ENCODE measurements at places on chromosomes 12 and 14.

DNA sequence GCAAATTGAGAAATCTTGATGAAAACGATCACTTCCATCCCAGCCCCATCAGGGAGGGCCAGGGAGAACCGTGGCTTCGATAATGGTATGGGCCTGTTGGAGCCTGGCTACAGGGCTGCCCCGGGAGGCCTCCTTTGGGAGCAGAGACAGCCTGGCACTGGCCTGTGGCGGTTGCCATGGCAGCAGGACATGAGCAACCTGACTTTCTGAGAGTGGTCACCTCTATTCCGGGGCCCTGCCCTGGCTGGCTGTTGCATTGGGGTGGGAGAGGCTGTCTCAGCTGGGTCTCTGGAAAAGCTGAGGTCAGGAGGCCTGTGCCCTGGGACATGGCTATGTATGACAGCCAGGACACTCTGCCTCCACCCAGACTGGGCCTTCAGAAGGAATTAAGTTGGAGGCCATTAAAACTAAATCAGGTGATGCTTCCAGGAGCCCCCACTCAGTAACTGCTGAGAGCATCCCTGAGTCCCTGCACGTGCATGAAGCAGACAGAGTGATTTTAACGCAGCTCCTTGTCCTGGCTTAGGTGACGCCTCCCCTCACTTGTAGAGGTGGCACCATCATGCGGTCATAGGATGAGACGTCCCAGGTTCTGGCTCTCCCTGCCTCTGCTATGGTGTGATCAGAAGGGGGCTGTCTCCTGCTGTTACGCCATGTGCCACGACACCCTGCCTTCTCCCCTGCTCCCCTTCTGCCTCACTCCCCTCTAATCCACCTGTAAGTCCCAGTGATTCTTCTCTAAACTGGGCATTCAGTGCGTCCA, 126.3 kb downstream of the SLC25A47 start:
- DNase-seq = no peak

- DNase-seq = no peak
These were observed 10.7 kb downstream of the PKP2 start for GRCh38 chr12:32885831-32886230.

DNA sequence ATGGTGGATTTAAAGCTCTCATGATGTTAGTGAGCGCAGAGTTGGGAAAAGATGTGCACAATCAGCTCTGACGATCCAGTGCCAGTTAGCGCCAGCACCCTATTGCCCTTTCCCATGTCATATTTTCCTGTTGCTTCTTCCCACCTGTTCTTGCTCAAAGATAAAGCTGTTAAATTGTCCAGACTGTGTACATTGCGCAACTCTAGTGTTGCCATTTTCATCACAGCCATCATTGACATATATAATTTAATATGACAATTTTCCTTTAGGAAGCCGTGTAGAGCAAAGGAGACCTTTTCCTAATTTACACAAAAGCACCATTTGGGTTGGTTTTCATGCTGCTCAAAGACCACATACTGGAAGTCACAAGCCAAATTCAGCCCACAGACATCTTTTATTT, 5.7 kb upstream of the C12orf42 start:
- no peak for DNase-seq

DNA sequence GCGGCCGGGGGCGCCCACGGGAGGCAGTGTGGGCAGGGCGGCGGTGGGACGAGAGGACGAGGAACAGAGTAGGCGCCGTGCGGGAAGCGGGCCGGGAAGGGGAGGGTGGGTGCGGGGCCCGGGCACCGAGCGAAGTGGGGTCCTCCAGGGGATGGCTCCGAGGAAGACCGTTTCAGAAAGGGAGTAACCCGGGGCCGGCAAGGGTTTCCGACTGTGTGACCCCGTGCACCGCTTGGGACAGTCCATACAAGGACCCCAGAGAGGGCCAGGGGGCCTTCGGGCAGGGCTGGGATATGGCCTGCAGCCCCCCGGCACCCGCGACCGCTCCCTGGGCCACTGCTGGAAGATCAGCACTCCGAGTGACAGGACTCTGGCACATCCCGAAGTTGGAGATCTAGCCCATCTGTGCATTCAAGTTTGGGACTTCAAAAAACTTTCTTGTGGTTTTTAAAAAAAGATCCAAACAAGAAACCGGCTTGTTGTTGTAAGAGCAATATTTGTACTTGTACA, 448 bp downstream of the TSPAN9 start:
- peak; percentile 20 for DNase-seq

- no peak for DNase-seq
These were observed 95.6 kb downstream of the ETV6 start for GRCh38 chr12:11745113-11745512.

DNA sequence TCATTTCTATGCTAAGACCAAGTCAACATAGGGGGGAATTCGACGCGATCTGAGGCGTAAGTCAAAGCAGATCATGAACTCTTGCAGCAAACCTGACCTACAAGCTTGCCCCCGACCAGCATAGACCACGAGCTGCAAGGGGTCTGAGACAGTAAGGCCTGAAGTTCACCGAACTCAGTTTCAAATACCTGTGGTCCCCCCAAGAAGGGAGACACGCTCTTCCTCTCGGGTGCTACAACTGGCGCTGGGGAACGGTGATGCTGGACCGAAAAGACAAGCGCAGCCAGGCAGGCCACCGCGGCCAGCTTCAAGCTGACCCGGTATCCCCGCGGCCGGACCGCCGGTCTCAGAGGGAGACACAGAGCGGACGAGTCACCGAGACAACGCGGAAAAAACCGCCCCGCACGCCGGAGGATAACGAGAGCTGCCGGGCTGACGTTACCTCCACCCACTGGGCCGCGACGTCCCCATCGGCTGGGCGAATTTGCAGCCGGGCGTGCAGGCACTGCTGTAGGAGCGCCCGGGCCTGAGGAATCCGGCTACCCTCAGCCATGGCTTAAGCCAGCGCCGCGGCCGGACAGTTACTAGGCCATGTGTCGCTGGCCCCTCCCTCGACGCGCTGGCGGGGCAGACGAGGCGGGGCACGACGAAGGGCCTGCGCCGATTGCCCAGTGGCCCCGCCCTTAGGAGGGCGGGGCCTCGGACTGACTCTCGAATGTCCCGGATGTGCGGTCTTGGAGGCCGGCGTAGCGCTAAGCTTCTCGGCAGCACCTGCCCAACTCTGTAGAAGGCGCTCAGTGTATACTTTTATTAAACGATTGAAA, at the start of gene DTD2:
TSS of gene DTD2 (minus strand) at position 666 of the 824 bp plus-strand sequence. CDS start at position 553, 113 bp downstream.
- DNase-seq = peak; percentile 97

GRCh38 chr14:98607341-98607910, 664.6 kb downstream of the BCL11B start:
- DNase-seq = no peak

DNA sequence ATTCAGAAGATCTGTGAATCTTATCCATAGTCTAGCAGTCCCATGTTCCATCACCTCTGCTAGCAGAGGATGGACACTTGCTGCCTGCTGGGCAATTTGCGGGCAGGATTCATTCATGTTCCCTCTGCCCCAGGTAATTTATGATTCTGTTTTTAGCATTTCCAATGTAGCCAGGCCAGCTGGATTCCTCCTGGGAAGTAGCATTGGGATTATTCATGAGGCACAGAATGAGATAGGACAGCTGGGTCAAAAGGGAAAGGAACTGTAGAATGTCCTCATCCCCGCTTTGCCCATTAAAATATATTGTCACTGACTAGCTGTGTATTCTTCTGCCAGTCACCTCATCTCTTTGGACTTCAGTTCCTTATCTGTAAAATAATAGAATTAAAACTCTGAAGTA, 68.7 kb downstream of the SLC35F4 start:
- no peak for DNase-seq

DNA sequence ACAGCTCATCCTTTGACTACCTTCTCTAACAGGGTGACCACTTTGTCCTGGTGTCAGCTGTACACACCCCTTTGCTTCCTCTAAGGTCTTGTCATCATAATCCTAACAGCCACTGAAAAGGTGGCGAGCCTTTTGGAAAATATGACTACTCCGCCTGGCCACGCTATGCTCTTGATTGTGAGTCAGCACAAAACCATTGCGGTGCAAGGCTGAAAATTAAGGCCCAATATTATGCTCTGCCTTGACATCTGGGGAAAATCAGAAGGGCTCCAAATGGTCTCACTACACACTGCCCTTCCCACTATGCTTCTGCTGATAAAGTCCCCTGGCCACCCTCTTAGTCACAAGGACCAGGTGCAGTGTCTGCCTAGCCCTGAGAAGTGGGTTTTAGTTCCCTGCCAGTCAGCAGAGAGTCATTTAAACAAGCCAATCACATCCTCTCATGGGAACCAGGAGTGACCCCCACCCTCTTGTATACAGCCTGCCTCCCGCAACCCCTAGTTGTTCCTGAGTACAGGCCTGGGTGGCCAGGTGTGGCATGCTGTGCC, 34.3 kb downstream of the FGD6 start:
- DNase-seq = no peak

GRCh38 chr14:78595797-78596196, 425.6 kb downstream of the NRXN3 start:
- peak; percentile 2 for DNase-seq

- DNase-seq = no peak
These were observed at the start of gene PAPLN for GRCh38 chr14:73237219-73237785. TSS of gene PAPLN (plus strand) at chr14:73237506. CDS start at chr14:73239779, 2,273 bp downstream.

- DNase-seq = no peak
These were observed 148.3 kb downstream of the TGFB3 start for GRCh38 chr14:75833326-75834020.

- peak; percentile 92 for DNase-seq
These were observed 42.0 kb upstream of the GPR68 start for GRCh38 chr14:91286530-91286937.

GRCh38 chr12:66345956-66346355, 43.7 kb downstream of the HELB start:
- no peak for DNase-seq

DNA sequence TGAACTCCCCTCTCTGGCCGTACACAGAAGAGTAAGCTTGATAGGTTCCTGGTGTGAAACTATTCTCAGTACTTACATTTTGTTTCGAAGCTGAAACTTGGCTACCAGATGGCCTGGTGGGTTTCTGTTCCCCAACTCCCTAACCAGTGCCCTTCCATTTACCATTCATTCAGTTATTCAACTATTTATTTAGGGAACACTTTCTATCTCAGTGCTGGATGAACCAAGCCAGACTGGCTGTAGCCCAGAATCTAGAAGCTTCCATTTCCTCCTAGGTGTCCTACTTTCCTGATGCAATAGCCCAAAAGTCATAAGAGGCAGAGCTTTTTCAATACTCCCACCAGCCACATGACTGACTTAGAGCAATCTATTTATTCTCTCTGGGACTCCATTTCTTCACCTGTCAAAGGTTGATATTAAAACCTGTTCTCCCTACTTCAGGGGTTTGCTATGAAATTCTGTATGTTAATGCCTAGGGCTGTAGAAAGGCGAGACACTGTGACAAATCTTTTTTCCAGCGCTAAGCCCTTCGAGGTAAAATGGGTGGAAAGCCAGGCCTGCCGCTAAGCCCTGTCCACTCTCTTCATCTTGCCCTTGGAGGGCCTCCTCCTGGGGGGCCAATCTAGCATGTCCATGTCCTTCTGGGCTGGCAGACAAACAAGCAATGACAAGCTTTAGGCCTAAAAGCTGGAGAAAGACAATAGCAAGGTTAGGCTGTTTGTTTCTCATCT, 8.1 kb upstream of the IRF2BPL start:
- DNase-seq = peak; percentile 38

DNA sequence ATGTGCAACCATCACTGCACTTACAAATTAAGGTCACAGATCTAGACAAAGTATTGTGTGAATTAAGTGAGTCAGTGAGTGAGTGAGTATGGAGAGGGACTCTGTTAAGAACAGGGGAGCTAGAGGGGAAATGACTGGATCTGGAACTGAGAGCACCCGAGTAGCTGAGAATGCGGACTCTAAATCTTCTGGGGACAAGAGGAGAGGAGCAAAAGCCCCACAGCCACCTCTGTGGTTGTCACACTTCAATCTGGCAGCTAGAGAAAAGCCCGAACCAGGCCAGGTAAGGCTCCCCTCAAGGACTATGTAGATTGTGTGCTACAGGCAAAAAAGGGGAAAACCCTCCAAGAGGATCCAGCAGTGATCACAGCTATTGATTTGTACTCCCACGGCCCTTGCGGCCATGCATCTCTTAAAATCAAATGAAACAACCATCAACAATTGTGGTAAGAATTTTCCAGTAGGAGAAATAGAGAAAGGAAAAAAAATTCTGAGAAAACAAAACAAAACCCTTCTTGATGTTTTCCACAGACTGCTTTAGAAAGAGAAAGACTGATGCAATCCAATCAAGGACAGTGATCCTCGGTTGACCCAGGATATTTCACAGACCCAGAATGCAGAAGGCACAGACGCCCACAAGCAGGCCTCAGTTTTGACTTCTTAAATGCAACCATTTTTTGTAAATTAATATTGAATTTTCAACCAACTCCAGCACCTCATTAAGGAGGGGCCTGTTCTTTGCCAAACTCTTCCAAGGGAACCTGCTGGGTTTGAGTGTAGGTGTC, 109.6 kb downstream of the SLC38A6 start:
- DNase-seq = no peak

DNA sequence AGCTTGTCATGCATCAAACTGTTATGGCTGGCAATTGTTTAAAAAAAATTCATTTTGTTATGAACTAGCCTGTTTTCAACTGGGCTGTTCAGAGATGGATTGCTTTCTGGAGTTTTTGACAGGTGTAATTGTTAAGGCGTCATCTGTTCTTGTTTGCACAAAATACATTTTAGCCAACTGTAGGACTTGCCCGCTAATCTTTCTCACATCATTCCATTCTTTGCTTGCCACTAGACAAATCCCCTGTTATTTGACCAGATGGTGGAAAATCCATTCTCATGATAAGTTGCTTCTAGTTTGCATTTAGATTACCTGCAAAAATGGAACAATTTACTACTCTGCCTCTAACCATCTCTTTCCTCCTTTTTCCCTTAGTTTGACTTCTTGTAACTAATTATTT, 114.3 kb downstream of the NPAS3 start:
- no peak for DNase-seq

DNA sequence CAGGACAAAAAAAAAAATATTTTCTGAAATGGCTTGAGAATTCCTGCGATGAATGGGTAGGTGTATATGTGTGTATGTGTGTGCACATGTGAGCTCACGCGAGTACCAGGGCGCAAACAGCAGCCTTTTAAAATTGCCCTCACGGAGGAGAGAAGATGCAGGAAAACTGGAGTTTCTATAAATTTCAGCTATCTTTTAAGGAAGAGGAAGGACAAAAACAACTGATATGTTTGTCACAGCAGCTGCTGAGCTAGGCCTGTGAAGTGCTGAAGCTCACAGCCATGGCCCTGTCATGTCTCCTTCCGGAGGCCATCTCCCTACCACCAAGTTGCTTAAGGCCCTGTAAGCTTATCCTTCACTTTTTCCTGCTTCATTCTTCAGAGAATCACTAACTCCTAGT, 40.8 kb downstream of the DUSP16 start:
- DNase-seq = no peak

All from NAMALWA (cell line).